ENCODE measurements at places on chromosomes 7 and 10.

- no peak for DNase-seq
Measured at GRCh38 chr10:55174419-55174818, 373.4 kb upstream of the PCDH15 start.

- no peak for DNase-seq
Measured at GRCh38 chr10:119245272-119245671, 37.9 kb downstream of the GRK5 start.

- DNase-seq, result no peak
Measured at GRCh38 chr10:121838149-121838548, 89.7 kb downstream of the ATE1 start.

- no peak for DNase-seq
Measured at GRCh38 chr10:72679838-72680241, 12.1 kb upstream of the MCU start.

DNA sequence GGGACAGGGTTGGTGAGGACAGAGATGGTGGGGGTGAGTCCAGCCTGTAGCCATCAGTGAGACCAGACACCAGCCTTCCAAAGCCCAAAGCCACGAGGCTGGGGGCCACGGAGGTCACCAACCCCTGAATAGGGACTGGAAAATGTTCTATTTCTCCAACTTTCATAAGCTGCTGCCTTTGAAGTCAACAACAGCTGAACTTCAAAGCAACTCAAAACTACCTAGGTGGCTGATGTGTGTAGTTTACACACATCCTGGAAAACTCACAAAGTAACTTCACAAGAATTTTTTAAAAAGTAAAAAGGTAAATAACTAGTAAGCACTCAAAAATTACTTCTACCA is 88.8 kb downstream of the CHST15 start:
- no peak for DNase-seq

Measured in testis (tissue), 5 donors.